ENCODE measurements at places on chromosomes 2 and 18.
A peak's percentile ranks its signal among the peaks of the same experiment; 100 is the strongest.

DNA sequence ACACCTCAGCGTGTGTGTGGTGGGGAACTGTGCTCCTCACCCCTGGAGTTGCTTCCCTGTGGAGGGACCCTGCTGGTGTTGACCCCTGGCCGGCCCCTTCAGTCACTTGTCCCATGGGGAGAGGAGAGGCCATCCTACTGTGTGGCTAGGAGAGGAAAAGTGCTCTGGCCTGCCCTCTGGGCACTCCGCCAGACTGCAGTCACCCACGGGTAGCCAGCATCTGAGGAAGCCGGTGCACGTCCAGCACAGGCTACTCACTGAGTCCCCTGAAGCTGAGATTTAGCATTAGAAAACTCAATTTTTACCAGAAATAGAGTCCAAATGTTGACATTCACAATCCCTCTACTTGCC is 211.5 kb upstream of the RAB6C start:
- DNase-seq: no peak

- DNase-seq: no peak
Observed at GRCh38 chr2:143284087-143284675, 155.0 kb downstream of the ARHGAP15 start.

- no peak for DNase-seq
Observed at GRCh38 chr2:111178730-111179405, 58.2 kb downstream of the BCL2L11 start.

- DNase-seq: peak; percentile 58
Observed at GRCh38 chr18:77106331-77106730, 26.3 kb downstream of the MBP start.

- DNase-seq: no peak
Observed at GRCh38 chr2:61434314-61434713, 36.6 kb downstream of the USP34 start.

Data from stimulated activated CD8-positive, alpha-beta memory T cell treated with anti-CD3 and anti-CD28 coated beads, Interleukin-2, amount 100 ng/mL, for 1 hour (primary cell).